ENCODE measurements at places on chromosomes 2 and 18.

DNA sequence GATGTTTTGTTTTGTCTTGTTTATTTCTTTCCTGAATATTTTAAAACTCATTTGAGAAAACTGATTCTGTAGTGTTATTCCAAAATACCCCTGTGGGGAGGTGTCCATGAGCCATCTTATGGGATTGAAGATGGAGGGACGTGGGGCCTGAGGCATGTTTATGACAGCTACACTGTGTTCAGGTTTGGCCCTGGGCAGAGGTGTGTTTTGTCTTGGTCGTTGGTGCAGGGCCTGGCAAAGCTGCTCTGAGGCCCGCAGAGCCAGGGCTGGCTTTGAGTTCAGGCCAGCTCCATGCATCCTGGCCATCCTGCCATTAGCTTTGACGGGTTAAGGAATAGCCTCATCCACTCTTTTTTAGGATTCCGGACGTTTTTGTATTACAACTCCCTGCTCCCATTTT is 68.9 kb downstream of the TMEM18 start:
- DNase-seq: no peak

DNA sequence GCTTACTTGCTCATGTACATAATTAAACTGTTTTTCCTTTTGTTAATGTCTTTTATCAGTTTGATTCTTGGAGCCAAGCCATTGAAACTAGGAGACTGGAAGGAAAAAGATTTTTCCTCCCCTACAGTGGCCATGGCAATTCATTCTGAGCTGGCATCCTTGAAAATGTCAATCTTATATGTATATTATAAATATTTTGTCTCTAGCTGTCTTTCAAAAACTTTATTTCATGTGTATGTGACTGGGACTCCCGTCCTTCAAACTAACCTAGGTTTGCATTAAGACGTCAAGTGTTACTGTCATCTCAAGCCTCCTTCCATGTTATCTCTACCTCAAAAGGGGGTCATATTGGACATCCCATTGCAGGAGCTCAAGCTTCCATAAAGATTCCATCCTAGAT is 280.4 kb downstream of the HRH4 start:
- DNase-seq: no peak

DNA sequence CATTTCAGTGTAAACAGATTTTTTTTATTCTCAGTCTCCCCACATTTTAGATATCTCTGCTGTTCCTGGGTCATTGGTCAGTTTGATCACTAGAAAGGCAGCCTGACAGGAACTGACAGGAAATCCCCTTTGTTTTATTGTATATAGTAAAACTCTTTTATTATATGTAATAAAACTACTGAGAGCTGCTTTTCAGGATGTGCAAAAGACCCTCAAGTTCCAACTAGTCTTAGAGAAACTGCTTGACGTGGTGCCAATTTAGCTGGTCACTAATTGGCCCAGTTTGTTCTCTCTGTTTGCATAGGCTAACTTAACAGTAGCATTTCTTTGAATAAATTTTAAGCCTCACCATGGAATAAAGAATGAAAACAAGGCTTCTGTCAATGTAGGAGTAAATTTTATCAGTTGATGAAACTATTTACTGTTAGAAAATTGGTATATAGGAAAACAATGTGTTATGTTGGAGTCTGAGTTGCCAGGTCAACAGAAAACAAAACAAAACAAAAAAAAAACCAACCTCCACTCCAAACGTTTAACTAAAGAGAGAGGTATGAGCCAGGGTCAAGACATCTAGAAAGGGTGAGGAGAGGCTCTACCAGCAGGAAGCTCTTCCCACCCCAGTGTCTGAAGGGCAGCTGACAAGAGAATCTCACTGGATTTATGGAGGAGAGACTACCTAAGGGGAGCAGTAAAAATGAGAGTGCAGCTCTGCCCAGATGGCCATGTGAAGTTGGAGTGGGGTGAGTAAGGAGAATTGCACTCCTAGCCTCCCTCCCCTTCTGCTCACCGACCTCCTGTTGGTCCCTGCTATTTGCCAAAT is 184.6 kb downstream of the ST6GAL2 start:
- DNase-seq: no peak

- no peak for DNase-seq
These were observed 37.7 kb upstream of the SLC25A52 start for GRCh38 chr18:31798399-31798798.

Measured in omental fat pad (tissue), 4 donors.